Right cardiac atrium (tissue), 5 donors: ENCODE measurements at places on chromosomes 4 and X. TPM values are rescaled to one million over a fixed set of nuclear protein-coding genes. Genes with fewer than 3 reads are reported as not detected.
A peak's percentile ranks its signal among the peaks of the same experiment; 100 is the strongest.

DNA sequence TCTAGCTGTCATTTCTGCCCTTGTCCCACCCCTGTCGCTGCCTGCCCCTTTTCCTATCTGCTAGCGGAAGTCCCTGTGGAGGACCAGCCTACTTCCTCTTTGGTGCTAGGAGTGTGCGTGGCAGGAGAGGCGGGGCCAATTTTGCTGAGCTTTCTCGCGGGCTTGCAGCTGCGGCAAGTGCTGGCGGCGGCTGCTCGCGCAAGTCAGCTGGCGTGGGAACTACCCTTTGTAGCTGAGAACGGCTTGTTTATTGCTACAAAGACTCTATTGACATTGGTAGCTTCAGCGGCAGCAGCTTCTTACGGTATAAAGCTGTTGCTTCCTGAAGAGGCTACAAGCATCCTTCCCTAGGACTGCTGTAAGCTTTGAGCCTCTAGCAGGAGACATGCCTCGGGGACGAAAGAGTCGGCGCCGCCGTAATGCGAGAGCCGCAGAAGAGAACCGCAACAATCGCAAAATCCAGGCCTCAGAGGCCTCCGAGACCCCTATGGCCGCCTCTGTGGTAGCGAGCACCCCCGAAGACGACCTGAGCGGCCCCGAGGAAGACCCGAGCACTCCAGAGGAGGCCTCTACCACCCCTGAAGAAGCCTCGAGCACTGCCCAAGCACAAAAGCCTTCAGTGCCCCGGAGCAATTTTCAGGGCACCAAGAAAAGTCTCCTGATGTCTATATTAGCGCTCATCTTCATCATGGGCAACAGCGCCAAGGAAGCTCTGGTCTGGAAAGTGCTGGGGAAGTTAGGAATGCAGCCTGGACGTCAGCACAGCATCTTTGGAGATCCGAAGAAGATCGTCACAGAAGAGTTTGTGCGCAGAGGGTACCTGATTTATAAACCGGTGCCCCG lies at the start of gene MAGEH1:
Gene MAGEH1 (plus strand): TSS at position 138 of the 843 bp plus-strand sequence. CDS start 248 bp downstream, at position 386.
- peak; percentile 94 for DNase-seq

DNA sequence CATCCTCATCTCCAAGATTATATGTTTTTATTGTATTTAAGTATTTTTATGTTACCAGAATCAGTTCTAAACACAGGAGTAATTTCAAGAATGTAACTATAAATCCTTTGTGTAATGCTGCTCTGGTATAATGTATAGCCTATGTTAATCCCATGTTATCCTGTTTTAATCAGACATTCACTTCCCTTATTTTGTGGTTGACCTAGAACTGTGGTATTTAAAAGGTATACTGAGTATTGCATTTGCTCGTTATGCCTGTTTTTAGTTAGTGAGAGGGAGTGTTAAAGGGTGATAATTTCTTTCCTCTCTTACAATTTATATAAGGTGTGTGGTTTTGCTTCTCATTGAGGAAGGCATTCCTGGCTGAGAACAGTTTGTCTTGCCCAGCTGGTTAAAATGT lies 26.2 kb downstream of the MTM1 start:
- DNase-seq: no peak

GRCh38 chr4:110075083-110075738 lies 123.2 kb downstream of the ELOVL6 start:
- DNase-seq: no peak

DNA sequence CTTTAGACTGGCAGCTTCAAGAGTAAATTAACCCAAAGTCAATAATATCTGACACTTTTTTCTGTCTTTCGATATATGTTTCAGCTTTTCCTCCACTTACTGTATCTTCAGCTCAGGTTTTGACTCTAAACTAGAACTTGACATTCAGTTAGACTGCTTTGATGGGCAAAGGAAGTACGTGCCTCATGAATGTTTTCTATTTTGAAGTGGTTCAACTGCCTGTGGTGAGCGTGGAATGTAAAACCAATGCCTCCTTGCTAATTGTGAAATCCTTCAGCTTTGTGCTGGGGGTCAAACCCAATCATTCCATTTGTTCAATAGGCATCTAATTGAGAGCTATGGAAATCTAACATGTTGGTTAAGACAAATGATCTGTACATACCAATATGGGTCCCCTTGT lies 857.0 kb upstream of the HTR2C start:
- DNase-seq: no peak

Gene IRS4
- total RNA-seq: not detected

DNA sequence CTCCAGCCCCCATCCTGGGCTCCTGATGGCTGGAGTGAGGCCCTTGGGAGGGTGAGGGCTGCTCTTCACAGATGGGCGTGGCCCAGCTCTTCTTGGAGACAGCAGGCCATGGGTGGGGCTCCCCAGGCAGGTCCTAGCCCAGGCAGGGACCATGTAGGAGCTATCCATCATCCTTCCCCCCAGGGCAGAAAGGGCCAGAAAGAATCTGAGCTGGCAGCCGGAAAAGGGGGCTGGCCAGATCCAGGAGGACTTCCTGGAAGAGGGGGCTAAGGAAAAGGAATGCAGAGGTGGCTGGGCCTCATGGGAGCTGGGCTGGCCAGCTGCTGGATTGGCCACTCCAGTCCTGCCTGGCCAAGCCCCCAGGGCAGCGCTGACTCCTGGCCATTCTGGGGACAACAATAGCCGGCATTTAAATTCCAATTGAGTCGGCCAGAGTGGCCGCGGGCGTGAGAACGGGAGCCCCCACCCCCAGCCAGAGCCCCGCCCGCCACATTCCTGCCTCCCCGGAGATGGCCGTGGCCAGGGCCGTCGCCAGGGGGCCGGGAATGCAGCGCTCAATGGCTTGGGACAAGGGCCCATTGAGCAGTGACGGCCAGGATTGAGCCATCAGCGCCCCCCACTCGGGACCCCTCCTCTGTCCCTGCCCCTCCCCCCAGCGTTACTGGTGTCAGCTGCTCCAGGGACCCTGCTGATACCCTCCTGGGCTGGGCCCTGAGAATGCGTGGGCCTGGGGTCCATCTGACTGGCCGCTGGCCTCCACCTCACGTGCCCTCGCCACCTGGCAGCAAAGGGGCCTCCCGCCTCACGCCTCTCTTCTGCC lies 15.1 kb upstream of the FGFR3 start:
- no peak for DNase-seq

DNA sequence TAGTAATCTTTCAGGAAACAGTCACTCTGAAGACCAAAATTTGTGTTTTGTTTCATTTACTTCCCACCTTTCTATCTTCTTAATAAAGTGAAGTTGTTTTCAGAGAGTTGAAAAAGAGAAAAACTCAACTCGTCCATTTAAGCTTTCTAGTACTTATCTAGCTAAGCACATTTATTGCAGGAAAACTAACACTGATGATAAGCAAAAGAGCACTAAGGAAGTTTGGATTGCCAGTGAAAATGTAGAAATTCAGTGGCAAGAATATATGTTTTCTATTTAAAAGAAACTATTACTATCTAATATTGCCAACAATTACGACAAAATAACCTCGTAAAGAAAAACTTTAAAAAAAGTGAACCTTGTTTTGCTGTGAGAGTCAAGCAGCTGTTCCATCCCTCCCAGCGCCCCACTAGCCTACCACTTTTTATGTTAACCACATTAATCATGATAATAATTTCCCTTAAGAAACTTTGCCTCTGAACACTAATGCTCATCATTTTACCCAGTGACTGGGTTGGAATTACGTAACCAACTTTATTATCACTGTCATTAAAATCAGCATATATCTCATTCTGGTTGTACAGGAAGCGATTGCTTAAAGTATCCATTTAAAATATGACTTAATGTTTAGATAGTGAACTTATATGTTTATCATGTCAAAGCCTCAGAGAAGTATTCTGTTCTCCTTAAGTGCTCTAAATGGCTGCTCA lies 24.8 kb downstream of the SPRY1 start:
- DNase-seq: no peak

DNA sequence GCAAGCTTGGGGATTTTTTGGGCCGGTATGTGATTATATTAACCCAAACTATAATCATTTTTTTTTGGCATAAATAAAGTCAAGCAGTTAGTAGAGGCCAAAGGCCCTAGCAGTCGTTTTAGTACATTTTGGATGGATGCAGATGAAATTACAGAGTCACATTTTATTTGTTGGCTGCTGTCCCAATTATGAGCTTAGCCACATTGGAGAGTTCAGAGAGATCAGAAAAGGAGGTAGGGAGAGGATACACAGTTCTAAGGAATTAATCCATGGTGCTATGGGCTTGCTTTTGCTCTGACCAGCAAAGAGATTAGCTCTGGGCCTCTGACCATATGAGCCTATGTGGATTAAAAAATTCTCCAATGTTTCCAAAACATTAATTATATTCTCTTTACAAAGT lies 395.1 kb downstream of the RAPGEF2 start:
- DNase-seq: no peak

DNA sequence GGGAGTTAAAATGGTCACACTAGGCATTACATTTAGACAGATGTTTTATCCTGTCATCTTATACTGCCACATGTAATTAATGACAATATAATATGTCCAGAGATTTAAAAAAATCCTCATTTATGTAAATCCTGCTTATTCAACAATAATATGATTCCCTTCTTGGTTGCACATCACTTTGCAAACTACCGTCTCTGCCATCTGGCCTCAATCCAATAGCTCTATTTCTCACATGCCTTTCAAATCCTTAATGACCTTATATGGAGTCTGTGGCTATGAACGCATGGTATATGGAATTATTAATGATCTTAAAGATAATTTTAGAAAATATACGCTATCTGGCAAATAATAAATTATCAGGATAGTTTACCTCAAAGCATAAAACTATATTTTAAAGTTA lies 144.5 kb downstream of the NPNT start:
- no peak for DNase-seq

DNA sequence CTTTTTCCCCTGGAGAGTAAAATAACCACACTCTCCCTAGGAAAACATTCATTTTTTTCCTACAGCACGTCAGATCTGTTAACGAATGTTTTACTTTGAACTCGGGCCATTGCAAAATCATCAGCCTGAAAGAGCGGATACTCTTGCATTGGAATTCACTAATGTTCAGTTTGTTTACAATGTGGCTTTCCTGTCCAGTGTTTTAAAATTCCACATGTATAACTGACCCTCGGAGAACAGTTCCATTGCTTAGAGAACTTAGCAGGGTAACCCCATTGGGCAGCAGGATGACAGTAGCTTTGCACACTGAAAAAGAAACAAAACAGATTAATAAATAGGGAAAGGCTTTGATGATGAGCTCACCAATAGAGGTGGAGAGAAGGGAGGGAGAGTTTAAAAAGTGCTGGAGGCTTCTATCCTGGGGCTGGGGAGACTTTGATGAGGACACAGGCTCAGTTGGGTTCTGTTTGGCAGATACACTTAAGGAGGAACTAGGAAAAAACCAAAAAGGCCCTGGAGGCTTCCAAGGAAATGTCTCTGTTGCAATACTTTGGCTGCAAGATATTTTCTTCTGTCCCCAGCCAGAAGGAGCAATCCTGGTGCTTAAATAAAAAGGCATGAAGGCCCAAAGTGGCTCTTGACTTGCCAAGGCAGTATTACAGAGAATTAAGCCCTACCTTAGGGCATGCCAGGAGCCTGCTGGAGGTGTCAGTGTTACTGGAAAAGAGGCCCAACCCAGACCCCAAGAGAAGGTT lies 143.1 kb downstream of the ARSF start:
- DNase-seq: peak; percentile 18

Gene RASGEF1B
- total RNA-seq: 9.2 TPM

- DNase-seq: no peak
Measured at GRCh38 chrX:40473460-40474204, 107.1 kb upstream of the ATP6AP2 start.

Gene SUPT20HL2
- not detected for total RNA-seq
